Neural crest cell (in vitro differentiated cells): ENCODE measurements at places on chromosomes 7 and 10.

GRCh38 chr7:127770885-127771284 is 118.9 kb downstream of the SND1 start:
- DNase-seq, result no peak

- no peak for DNase-seq
Observed at GRCh38 chr10:27911539-27911938, 87.3 kb downstream of the ODAD2 start.

GRCh38 chr7:130943336-130943901 is 209.4 kb upstream of the KLF14 start:
- no peak for DNase-seq

DNA sequence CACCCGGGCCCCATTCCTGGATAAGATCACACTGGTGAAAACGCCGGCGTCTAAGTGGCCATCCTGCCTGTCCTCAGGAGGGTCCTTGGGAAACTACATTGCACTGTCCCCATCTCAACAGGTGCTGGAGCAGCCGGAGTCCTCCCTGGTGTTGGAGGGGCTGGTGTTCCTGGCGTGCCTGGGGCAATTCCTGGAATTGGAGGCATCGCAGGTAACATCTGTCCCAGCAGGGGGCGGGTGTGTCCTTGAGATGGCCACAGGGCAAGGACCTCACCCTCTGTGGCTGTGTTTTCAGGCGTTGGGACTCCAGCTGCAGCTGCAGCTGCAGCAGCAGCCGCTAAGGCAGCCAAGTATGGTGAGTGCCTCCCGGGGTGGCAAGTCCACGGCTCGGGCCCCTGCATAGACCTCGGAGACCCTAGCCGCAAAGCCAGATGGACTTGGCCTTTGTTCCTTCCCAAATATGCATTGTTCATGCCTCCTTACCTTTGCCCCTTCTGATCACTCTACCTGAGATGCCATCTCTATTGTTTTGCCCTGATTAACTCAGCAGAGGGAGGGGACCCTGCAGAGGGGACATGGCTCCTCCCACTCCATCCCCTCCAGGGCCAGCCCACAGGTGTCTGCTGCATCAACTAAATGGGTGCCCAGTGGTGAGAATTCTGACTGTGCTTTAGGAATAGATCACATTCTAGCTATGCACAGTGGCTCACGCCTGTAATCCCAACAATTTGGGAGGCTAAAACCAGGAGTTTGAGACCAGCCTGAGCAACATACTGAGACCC is 23.8 kb downstream of the ELN start:
- DNase-seq, result peak; percentile 42

- no peak for DNase-seq
Observed at GRCh38 chr10:24998044-24998443, 17.9 kb downstream of the ENKUR start.

DNA sequence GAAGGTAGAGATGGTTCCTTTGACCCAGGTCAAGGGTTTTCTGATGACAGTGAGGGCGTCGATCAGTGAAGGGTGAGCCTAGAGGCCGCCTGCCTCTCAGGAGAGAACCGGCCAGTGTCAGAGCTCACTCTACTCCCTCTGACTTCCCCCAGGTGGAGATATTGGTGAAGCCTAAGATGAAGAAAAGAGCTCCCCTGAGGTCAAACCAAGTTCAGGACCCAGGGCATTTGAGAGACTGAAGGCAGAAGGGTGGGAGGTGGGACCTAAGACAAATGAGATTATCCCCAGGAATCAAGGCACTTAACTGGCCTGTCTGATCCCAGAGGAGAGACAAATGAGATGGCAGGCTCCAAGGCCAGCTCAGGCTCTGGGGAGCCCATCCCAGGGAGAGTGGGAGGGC is 104.7 kb downstream of the CDH23 start:
- no peak for DNase-seq

DNA sequence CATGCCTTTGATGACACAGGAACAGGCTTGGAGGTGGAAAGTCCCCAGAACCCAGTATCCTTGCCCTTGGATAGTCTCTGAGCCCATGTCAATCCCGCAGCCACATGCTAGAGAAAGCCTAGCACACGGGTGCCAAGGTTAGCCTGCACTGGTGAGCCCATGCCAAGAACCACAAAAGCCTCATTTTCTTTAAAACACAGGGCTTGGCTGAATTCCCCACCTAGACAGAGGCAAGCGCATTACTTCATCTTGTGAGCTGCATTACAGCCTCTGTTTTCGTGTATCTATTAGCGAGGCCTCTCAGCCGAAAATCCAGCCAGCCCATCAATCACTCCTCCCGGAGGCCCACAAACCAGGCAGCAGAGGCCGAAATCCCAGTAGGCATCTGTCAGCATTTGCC is 314.9 kb upstream of the AUTS2 start:
- DNase-seq, result no peak

GRCh38 chr10:86234541-86235270 is 131.9 kb downstream of the GRID1 start:
- DNase-seq, result no peak

DNA sequence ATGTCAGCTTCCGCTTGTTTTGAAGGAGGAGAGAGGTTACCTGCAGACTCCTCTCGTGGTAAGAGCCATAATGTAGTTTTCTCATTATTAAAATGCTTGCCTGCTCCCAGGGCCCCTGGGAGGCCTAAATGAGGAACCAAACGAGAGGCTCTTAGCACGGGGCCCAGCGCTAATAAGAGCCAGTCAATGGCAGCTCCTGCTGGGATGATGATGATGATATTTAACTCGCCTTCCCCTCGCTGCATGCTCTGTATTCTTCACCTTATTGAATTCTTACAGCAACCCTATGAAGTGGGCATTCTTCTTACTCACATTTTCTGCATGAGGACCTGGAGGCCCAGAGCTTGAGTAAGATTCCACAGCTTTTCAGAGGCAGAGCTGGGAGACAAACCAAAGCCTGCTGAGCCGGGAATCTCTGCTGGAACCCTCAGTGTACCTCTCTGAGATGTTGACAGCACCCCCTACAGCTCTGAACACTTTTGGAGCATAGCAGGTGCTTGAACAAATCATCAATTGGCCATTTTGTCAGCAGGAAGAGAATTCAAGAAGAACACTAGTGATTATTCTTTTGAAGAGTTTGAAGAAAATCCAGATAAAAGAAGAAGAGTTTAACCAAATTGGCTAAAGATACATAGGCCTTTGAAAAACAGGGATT is 93.1 kb upstream of the HABP2 start:
- DNase-seq, result no peak

GRCh38 chr7:22210355-22210754 is 146.6 kb downstream of the RAPGEF5 start:
- DNase-seq, result no peak

DNA sequence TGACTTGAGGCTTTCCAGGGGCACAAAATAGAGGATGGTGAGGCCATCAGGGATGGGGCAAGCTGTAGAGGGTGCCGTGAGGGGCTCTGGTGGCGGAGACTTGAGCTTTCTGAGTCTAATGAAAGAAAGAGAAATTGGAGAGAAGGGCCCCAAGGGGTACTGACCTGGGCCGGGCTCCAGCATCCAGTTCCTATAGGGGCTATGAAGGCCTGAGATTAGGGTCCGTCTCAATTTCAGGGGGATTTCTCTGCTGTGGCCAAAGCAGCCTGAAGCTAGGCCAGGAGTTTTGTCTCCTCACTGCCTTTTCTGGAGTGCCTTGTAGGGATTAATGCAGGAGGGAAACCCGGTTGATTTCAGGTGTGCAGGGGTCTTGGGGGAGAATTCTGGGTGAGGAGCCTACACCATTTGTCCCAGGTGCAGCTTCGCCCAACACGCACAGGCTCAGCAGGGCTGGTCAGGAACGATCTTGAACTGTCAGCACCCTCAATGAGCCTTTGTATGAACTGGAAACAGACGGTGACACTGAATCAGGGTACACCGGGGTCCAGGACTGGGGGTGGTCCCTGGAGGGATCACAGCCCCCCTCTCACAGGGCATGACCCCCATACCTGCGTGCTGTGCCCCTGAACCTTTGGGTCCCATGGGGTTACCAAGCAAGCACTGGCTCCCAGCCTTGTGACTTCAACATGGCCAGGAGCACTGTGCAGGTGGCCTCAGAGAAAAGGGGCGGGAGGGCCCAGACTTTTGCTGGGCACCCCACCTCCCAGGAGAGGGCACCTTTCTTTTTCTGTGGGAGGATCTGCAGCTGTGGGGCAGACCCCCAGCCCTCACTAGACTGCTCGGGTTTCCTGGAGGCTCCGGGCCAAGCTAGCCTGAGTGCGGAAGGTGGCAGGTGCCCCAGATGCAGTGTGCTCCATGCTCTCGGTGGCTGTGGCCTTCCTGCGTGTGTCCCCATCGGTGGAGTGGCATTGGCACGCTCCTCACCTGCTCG is 122.9 kb upstream of the RET start:
- no peak for DNase-seq

- peak; percentile 43 for DNase-seq
Observed at GRCh38 chr7:87219545-87220025, at the start of gene TMEM243. Gene TMEM243, minus strand, starts transcription at chr7:87219732. Its CDS starts 229 bp downstream, at chr7:87219503.

- DNase-seq, result no peak
Observed at GRCh38 chr10:70600512-70601395, 1.8 kb downstream of the PRF1 start.

DNA sequence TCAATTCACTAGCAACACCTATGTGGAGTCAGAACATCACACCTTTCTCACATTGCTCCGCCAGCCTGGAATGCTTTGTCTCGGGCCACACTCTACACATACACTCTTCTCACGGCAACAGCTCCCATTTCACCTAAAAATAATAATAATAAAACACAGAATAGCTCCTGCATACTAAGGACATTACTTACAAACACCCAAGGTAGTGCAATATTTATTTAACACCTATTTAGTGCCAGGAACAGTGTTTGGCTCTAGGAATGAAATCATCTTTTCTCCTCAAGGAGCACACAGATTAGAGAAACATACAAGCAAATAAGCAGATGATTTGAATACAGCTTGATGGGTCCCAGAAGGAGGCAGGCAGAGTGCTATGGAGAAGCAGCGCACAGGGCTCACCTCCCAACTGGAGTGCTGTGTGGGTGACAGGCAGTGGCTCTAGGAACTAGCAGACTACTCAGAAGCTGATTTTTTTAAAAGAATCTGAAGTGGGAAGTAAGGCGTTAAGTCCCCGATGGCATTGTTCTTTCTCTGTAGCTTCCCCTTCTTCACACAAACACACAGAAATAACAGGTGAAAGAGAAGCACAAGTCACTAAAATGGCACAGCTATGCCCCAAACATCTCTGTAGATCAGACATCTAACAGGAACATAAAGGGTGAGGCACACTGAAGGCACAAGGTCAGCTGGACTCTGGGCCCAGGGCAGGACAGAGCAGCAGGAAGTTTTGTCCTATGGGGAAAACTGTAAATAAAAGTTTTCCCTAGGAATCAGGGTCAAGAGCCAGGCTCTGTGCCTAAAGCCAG is 16.7 kb downstream of the USP6NL start:
- no peak for DNase-seq

GRCh38 chr7:2186166-2186565 is 46.6 kb downstream of the MAD1L1 start:
- DNase-seq, result no peak

GRCh38 chr10:113937756-113938155 is 83.3 kb downstream of the NHLRC2 start:
- no peak for DNase-seq

GRCh38 chr7:43484678-43485395 is 98.1 kb upstream of the STK17A start:
- DNase-seq, result no peak

DNA sequence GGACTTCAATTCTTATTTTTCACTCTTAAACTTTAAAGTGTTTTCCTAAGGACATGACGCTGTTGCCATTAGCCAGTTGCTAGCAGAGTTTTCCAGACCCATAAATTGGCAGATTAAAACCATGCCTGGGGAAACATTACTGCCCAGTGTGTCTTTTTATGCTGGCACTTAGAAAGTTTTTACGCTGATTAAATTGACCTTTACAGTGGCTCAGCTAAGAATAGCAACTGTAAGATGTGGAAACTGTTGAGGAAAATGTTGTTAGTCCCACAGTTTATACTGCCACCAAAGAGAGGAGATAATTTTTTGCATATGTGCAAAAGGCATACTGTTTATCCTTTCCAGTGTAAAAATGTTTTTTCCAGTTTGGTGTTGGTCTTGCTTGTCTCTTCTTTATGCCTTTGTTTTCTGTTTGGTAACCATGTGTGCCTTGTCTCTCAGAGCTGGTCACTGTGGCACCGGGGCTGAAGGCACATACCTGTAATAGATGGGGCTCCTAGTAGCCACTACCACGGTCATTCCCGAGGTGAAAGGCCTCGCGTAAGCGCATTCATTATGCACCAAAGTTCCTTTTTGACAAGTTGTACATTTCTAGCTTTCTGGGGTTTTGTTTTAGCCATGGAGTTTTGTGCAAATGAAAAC is 45.3 kb downstream of the CYP17A1 start:
- DNase-seq, result no peak

DNA sequence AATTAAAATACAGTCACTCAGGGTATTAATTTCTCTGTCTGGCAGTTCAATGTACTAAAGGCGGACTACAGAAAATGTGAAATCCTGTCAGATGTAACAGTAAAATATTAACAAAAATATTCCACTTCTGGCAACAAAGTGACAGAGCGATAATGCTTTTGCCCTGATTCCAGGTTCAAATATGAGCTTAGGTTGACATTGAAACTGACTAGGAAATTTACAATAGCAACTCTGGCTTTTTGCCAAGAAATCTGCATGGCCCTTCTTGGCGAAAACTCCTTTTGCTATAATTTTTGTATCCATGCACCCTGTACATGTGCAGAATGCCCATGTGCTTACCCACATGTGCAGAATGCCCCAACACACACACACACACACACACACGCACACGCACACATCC is 552.2 kb downstream of the MDFIC start:
- no peak for DNase-seq

DNA sequence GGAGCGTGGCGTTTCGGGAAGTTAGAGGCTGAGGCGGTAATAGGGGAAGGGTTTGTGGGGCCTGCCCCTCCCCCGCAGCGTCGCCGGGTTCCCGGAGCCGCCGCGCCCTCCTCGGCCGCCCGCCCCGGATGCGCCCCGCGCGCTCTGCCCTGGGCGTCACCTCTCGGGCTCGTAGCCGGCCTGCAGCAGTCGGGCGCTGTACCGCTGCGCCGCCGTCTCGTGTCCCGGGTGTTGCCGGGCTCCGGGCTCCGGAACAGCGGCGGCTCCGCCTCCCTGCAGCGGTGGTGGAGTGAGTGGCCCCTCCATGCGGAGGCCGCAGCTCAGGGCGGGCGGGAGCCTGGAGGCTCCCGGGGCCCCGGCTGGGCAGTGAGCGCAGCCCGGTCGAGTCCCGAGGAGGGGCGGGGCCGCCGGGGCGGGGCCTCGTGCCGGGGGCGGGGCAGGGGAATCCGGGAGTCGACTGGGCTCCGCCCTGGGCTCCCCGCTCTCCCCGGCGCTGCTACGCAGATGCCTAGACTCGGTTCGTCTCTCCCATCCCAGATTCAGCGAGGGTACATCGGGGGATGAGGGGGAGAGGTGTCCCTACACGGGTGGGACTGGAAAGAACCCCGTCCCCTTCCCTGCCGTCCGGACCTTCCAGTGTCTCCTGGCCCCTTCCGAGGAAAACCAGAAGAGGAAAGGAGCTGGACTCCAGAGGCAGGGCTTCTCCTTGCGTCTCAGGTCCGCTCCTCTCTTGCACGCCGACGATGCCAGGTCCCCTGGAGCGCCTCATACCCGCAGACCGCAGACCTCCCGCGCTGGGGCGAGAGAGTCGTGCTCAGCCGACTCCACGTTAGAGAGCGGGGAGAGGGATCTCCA is at the start of gene IMPDH1:
IMPDH1 (minus strand) TSS at position 387 of the 855 bp plus-strand sequence; CDS start at position 306, 81 bp downstream.
- DNase-seq, result peak; percentile 81

GRCh38 chr10:88385601-88386203 is 197.4 kb downstream of the RNLS start:
- no peak for DNase-seq

GRCh38 chr10:86775056-86775869 is 18.8 kb downstream of the BMPR1A start:
- DNase-seq, result no peak
